ENCODE measurements at places on chromosomes 5 and 9.
A peak's percentile ranks its signal among the peaks of the same experiment; 100 is the strongest.

- peak; percentile 87 for DNase-seq
Observed at GRCh38 chr5:72248410-72248981, 71.5 kb downstream of the MRPS27 start.

DNA sequence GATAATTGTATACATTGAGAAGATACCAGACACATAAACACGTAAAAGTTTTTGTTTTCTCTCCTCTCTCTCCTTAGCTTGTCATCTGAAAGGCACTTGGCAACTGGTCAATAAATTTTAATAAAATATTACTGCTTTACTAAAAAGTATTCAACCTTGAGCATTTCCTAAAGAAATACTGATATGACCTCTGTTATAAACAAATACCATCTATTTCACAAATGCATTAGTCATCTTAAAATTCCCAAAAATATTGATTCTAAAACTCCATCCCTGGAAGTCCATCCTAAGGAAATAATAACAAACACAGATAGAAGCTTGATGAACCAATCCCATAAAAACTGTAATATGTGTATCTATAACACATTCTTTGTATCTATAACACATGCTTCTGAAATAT, 483.2 kb downstream of the TLR4 start:
- no peak for DNase-seq

DNA sequence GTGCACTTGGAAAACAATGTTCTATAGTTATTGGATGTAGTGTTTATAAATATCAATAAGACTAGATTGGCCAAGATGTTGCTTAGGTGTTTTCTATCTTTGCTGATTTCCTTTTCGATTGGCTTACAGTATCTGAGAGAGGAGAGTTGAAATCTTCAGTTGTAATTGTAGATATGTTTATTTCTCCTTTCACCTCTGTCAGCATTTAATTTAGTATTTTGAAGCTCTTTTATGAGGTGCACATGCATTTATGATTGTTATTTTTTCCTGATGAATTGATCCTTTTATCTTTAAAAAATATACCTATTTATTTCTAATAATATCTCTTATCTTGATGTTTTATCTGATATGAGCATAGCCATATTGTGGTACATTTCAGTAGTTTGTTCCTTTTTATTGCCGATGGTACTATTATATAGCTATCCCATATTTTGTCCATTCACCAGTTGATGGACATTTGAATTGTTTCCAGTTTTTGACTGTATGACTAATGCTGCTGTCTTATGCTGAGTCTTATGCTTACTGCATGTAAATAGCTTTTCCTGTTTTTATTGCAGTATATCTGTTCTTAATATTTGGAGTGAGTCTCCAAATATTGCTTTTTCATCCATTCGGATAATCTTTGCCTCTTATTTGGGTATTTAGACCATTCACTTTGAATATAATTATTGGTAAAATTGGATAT, 34.7 kb downstream of the ERCC6L2 start:
- peak; percentile 3 for DNase-seq

DNA sequence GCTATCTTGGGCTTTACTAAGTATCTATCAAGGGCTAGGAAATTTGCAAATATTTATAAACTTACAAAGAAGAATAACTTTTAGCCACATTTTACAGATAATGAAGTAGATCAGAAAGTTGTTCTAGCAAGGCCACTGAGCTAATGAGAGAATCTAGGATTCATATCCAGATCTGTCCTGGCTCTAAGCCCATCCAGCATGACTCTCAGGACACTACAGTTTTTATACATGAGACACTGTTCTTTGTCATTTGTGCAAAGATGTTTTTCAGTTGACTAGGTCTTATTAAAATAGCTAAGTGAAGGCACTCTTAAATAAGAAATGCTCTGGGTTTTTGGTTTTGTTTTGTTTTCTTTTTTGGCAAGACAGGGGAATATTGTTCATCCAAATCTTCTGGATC, 273.1 kb downstream of the GABRB2 start:
- DNase-seq = no peak

DNA sequence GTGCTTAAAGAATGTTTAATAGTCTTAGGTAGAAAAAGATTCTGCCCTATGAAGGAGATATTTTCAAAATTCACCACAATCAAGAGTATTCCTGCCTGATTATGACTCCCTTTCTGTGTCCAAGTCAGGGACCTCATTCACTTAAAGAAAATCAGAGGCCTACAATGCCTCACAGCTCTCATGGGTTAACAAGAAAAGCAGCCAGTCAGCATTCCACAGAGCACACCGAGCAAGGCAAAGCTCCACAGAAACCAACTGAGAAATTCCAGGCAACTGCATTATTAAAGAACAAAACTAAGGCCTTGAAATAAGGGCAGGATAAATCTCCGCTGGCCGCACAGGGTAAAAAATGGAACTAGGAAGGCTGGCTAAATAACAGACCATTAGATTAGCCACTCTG, 161.1 kb downstream of the TARS1 start:
- no peak for DNase-seq

DNA sequence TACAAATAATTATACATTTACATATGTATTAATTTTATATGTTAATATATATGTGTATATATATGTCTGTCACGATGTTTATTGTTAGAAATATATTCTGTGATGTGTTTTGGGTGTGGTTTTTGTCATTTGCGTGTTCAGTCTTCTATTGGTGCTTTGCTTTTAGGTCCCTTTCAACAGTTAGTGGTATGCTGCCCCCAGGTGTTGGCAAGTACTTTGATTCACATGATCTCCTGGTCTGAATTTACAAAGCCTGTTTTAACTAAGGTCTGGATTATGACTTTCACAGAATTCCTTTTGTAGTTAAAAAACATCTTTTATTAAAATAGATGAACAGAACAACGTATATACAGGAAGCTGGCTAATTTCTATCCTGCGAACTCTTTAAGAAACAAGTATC, 271.5 kb downstream of the CCDC171 start:
- no peak for DNase-seq

GRCh38 chr9:107688728-107689127, 199.2 kb upstream of the KLF4 start:
- DNase-seq = no peak

Data from stromal cell of bone marrow (primary cell).